Panc1 (cell line): ENCODE measurements at places on chromosomes 2 and 18.
A peak's percentile ranks its signal among the peaks of the same experiment; 100 is the strongest.

GRCh38 chr2:237790353-237790752, 8.2 kb upstream of the RBM44 start:
- no peak for DNase-seq

DNA sequence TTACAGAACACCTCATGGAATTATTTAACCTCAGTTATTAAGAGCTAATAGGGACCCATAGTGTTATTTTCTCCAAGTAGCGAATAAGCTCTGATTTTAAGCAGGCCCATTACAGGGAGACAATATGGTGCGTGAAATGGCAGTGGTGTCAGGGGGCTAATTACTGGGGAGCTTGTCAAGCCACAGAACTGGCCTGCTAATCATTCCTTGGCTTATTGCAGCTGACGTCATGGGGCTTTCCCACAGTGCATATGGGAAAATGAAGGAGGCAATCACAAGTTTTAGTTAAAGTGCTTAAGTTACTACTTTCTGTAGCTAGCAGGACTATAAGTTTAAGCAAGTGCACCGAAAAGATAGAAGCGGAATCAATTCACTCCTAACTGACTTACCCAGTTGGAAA, 262.5 kb downstream of the TGIF1 start:
- no peak for DNase-seq

GRCh38 chr2:68746408-68746807, 11.8 kb downstream of the ARHGAP25 start:
- DNase-seq: no peak

DNA sequence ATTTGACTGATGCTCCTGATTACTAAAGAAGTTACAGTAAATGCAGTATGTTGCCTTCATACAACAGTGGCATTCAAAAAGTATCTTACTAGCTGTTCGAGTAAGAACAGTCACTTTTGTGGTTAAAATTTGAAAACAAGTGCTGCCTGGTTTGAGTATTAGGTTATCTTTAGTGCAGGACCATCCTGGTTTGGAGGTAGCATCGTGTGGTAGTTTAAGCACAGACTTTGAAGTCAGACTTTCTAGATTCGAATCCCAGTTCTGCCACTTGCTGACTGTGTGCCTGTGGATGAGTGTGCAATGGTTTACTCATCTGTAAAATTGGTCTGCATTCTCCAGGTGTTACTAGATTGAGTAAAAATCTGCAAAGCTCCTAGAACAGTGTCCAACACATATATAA, 96.8 kb downstream of the SGPP2 start:
- DNase-seq: no peak

DNA sequence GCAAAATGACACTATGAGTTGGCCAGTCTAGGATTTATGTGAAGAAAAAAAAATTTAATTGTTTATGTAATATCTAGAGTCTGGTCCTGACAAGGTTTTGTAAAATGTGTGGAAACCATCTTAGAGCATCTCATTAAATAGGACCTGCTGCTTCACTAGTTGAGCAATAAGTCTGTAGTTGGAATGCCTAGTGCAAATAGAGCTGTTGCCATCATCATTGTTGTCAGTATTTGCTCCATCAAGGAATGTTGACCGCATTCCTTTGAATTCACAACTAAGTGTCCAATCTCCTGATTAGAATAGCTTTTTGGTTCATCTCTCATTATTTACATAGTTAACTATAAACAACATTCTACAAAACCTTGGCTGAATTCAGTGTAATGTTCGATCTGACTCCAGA, 32.2 kb upstream of the RPE start:
- DNase-seq: no peak

DNA sequence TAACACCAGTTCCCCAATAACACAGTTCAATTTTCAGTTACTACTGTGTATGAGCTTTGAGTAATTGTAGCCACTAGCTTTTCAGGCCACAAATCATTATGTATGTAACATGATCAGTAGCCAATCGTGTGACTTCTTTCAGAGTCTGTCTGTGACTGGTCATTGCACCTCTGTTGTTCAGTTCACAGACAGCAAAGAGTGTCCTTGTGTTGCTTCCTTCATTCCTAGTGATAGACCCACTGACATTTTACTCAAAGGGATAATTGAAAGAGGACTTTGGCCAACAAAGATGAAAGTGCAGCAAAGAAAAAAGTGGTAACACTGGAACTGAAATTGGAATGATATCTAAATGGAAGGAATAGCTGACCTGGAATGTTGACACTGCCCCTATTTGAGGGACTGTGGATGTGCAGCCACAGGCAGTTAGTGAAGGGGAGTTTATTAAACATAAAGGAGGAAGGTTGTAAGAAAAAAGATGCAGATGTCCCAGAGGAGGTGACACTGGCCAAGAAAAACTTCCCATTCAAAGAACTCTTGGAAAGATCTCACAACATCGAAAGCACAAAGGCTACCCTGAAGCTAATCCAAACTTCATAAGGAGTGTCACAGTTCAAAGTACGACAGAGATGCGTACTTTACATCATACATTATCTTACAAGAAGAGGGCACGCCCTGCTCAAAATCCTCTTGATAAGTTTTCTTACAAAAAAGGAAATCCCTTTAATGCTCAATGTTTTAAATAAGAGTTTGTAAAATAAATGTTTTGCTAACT, 19.3 kb downstream of the TTC39C start:
- no peak for DNase-seq

DNA sequence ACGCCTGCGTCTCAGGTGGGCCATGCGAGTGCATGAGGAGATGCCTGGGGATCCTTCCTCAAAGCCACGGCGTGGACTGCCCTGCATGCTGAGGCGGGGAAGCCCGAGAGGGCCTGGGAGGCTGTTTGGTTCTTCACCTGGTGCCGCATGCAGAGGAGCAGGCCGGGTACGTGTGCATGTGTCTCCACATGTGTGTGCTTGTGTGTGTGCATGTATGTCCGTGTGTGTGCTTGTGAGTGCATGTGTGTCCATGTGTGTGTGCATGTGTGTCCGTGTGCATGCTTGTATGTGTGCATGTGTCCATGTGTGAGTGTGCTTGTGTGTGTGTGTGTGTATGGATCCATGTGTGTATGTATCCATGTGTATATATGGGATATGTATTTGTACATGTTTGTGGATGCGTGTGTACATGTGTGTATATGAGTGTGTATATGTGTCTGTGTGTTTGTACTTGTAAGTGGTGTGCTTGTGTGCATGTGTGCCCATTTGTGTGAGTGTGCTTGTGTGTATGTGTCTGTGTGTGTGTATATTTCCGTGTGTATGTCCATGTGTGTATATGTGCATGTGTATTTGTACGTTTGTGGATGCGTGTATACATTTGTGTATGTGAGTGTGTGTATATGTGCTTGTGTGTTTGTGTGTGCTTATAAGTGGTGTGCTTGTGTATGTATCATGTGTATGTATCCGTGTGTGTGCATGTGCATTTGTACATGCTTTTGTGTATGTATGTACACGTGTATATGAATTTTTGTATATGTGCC, 79.0 kb downstream of the PTGR3 start:
- no peak for DNase-seq

DNA sequence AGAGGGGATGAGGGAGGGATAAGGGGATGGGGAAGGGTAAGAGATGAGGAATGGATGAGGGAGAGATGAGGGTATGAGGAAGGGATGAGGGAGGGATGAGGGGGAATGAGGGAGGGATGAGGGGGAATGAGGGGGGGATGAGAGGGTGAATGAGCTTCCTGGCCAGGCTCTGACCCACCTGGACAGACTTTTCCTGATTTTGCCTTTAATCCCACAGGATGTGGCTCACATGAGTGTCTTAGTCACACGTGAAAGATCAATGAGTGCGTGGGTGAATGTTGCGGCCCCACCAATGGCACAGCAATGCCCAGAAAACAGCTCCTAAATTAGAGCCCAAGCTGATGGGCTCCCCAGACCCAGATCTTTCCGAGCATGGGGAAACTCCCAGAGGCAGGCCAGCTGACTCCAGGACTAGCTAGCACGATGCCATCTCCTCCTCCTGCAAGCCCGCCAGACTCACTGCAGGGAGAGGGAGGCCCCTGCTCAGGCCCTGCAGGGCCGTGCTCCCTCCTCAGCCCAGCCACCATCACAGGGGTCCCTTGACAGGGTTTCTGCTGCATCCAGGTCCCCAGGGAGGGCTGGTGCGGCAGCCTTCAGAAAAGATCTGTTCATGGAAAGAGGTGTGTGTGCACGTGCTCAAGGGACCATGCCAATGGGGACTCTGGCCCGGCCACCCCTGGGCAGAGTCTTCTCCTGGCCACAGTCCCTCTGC, 41.4 kb downstream of the AQP12A start:
- no peak for DNase-seq

GRCh38 chr2:161029321-161029720, 130.9 kb upstream of the TANK start:
- DNase-seq: no peak

- no peak for DNase-seq
Measured at GRCh38 chr18:2050702-2051201, 520.6 kb downstream of the METTL4 start.

- no peak for DNase-seq
Measured at GRCh38 chr2:46379213-46380037, 82.2 kb downstream of the EPAS1 start.

DNA sequence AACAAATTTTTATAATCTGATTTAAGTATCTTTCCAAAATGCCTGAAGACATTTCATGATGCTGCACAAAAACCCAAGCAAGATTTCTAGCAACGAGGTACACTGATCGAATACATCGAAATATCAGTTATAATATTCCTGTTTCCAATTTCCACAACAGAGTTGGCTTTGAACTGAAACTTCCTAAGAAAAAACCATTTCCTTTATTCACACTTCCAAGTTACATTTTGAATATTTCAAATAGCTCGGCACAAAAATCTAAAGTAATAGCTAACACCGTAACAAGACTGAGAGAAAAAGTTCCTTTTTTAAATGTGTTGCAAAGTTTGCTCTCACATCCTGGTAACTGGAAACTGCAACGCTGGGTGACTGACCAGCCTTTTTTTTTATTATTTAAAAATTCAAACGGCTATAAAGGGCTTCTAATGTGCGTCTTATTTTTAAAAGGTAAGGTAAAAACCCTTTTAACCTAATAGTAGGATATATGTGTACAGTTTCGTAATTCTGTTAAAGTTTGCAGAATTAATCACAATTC, 1.7 kb downstream of the HNRNPLL start:
- DNase-seq: no peak

DNA sequence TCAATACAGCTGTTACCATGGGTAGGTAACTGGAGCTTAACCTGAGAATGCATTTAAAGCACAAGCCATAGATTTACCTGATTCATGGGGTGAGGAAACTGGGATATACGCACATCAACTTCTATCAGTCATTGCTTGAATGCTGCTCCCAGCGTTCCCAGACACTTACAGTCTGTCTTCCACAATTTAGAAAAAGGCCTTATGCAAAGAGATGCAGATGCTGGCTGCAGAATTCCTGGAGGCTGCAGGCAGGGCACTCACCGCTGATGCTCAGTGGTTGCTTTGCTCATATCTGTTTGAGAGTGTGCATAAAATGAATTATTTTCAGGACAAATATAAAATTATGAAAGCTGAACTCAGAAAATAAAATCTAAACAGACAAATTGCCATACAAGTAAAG, 950.7 kb upstream of the PIK3C3 start:
- DNase-seq: no peak

DNA sequence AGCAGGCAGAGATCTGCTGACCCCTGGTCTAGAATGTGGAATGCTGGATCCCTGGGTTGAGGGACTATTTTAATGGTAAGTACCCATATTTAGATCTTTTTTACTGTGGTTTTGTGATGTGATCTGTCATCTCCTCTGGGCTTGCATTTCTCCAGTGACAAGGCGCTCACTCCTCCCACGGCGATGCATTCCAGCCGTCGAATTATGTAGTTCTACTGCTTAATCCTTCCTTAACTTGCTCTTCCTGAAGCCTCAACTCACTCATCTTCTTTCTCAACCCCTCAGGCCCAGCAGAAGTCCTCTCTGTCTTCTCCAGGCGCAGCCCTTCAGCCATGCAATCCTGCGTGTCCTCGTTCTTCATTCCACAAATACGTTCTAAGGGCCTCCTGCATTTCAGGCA, 51.2 kb downstream of the HPCAL1 start:
- DNase-seq: no peak

DNA sequence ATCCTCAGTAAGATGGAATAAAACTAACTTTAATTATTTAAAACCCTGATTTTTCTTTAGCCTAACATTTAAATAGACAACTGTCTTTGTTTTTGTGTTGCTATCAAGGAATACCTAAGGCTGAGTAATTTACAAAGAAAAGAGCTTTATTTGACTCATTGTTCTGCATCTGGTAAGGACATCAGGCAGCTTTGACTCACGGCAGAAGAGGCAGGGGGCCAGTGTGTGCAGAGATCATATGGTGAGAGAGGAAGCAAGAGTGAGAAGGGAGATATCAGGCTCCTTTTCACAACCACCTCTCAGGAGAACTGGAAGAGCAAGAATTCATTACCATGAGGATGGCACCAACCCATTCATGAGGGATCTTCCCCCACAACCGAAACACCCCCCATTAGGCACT, 64.6 kb upstream of the TFPI start:
- DNase-seq: no peak

GRCh38 chr2:23824777-23825212, 102.1 kb downstream of the ATAD2B start:
- DNase-seq: peak; percentile 48

DNA sequence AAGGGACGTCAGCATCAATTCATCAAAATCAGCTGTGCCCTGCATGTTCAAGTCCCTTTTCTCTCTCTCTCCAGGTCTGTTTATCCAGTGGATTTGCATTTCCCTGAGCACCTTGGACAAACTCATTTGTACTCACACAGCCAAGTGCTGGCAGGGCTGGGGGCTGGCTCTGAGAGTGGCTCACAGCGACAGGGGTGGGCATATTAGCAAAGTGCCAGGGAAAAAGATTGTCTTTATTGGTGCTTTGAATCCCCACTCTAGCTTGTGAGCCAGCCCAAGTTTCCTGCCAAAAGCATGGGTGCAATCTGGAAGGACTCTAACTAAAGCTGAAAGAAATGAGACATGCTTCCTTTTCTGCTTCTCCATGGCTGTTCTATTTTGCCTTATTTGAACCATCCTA, 56.6 kb downstream of the ACOXL start:
- no peak for DNase-seq

DNA sequence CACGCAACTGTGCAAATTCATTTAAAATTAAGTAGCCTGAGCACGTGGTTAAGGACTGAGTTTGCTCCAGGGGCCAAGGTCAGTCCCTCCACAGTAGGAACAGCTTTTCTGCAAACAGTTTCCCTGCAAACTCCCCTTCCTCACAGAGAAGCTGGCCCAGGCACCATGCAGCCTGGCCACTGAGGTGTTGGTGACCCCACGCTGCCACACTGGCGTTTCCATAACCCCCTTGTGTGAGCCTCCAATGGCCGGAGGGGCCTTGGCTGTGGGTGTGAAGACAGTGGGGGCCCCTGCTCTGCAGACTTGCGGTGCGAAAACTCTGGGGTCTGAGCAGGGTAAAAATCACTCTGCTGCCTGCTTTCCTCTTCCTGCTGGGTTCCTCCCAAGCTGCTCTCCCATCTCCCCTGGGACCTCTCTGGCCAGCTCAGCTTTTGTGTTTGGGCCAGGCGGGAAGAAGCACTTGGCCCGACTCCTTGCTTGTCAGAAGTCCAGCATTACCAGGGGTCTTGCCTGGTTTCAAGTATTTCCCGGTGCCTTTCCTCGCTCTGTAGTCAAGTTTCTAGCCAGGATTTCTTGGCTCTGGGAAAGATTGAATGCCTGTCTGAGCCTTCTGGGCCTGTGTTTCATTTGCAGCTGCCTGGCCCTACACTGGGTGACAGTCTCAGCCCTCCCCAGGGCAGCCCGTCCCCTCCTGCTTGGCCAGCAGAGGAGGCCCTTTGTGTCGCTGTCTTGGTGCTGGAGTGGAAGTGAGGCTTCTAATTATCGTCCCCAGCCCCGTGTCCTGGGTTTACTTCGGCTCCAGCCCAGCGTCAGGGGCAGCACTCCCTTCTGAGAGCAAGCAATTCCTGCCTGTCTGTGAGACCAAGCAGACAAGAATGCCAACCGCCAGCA, 131.4 kb upstream of the SLC1A4 start:
- no peak for DNase-seq
